ENCODE measurements at places on chromosomes 7 and 10. TPM values are rescaled to one million over a fixed set of nuclear protein-coding genes. Genes with fewer than 3 reads are reported as not detected.
A peak's percentile ranks its signal among the peaks of the same experiment; 100 is the strongest.

The YAE1 gene
- total RNA-seq, result 1.4 TPM

DNA sequence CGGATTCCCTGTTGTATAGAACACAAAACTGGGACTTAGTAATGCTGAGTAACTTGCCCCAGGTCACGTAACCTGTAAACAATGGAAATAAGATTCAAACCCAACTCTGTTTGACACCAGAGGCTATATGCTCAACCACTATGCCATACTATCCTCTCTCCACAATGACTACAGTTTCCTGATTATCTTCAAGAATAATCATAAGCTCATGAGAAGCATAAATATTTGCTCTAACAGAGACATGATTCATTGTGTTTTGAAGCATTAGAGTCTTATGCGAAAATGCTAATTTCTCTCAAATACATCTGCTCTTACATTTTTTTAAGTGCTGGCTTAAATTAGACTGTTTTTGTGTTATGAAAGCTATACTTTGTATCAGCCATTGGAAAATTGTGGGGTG is 241.3 kb downstream of the LHFPL3 start:
- DNase-seq, result no peak

- no peak for DNase-seq
Measured at GRCh38 chr10:128540128-128540762, 414.0 kb upstream of the MKI67 start.

DNA sequence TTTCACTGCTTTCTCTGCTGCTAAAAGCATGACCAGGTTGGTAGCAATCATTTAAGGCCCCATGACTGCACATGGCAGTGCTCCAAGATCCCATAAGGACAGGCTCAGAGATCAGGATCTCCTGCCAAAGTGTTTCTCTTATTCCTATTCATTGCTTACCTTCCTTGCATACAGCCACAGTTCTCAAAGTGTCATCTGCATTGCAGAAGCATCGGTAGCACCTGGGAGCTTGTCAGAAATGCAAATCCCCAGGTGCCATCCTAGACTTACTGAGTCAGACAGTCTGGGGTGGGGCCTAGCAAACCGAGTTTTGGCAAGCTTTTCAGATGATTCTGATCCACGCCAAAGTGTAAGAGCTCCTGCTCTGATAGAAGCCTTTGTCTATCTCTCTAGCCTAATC is 489.0 kb upstream of the AUTS2 start:
- DNase-seq, result no peak

GRCh38 chr10:44742248-44742647 is 168.9 kb upstream of the TMEM72 start:
- no peak for DNase-seq

- peak; percentile 67 for DNase-seq
Measured at GRCh38 chr7:5596046-5596895, 172.6 kb upstream of the TNRC18 start.

DNA sequence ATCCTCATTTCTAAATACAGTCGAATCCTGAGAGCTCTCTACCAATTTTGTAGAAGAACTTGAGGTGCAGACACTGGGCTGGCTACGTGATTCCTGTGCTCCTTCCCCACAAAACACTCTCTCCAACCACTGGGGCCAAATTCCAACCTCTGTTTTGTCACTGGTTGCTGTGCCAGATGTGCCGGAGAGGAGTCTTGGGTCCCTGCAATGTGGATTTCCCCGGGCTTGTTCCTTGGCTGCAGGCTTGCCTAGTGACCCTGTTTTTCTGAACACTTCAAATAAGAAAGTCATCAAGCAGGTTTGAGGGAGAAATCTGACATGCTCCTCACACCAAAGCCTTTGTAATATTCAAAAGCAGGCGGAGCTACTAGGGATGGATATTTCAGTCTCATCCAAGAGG is 44.4 kb upstream of the AGBL3 start:
- DNase-seq, result no peak

DNA sequence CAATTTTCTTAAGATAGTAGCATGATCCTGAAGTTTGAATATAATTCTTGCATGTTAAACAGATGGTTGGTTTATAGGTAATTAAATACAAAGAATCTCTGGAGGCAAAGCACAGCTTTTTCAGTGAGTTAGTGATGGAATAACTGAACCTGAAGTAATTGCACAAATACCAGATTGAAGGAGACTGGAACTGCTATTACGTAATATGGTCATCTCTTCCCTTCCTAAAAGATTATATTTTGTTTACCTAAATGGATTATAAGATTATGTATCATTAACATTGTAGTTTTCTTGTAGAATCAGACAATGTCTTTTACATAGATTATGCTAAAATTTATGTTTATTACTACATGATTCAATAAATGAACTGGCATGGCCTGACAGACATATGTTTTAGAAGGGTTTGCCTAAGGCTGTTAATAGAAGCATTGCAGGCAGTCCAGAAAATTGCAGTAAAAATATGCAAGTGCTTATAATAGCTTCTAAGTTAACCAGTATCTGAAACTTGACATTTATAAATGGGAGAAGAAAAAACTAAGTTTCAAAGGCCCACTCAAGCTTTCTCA is 35.8 kb upstream of the GPR37 start:
- no peak for DNase-seq

GRCh38 chr10:103592186-103593021 is 98.9 kb downstream of the NEURL1 start:
- DNase-seq, result peak; percentile 27

All from transverse colon (tissue), 4 donors.